ENCODE measurements at places on chromosomes 1 and 21.

DNA sequence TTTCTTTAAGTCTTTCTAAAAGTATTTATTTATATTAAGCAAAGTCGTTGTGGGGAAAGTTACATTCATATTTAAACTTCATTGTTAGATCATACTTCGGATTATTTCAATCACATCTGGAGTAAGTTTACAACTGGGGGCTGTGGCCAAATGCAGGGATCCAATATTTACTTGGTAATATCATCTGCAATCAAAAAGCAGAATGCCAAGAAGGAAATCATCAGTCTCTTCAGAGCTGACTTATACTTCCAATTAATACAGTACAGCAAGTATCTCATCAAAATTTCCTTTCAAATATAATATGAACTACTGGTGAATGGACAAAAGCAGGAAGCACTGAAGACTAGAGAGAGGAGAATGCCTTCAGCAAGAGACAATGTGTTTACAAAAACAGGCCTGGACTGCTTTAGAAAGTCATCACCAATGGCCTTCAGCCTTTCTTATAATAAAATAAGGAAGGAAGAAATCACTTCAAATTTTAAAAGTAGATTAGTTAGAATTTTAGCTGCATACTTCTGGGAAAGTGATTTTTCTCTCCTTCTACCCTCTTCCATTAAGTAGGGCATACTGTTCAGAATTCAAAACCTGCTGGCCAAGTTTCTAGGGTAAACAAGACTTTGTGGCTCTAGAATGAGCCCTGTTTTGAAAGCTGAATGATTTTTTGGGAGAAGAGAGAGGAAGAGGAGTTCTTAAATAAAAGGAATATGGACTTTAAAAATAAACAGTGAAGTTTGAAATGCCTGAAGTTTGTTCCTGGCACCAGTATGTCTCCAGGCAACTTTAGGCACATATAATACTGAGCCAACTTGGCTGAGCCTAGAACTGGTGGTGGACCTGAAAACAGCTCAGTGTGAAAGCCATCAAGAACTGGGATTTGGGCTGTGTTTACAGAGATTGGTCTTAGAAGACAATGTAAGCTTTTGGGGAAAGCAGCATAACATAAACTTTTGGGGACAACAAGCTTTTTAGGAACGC, 22.2 kb upstream of the MYOC start:
- no peak for DNase-seq

GRCh38 chr1:162835157-162835899, 25.6 kb downstream of the CCDC190 start:
- no peak for DNase-seq

GRCh38 chr1:12585536-12585935, 32.5 kb downstream of the DHRS3 start:
- DNase-seq = no peak

DNA sequence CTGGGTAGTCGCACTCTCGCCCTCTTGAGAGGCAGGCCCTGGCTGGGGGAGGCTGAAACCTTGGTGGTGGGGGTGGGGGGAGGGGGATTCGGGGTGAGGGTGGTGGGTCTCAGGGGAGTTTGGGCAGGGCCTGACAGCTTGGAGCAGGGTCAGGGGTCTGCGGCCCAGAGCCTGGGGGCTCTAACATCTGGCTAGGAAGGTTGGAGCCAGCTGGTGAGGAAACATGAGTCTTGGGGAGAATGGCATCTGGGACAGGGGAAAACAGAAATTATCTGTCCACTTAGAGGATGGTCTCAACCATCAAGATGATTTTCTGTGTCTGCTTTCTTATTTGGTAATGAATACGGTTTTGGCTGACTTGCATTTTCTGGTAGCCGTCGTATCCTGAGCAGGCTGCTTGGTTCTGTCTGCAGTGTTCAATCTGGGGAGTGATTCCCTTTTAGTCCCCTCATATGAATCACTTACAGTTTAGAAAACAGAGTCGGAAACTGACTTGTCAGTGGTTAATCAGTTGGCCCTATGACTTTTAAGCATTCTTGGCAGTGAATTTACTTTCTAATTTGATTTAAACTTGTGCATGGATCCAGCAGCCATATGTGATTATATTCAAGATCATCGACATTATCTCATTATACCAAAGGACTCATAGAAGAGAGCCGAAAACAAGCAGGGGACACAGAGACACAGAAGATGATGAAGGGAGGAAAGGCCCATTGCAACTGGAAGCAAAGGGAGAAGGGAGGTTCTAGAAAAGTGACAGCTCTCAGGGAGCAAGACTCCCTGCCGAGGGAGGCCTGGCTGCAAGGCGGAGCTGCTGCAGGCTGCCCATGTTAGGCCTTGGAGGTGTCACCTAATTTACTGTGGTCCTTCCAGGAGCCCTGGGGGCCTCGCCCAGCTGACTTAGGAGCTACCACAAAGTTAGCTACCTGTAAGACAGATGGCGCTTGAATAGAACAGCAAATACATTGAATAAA, 237.6 kb downstream of the SDCCAG8 start:
- DNase-seq = no peak

GRCh38 chr1:43358121-43358745, 548 bp upstream of the CDC20 start:
- DNase-seq = no peak

Data from GM04504 (cell line).